A549 treated with dexamethasone at 1 μM for 4 hours (cell line): ENCODE measurements at places on chromosomes 3 and 15. TPM values are rescaled to one million over a fixed set of nuclear protein-coding genes. Genes with fewer than 3 reads are reported as not detected.

MME gene
- total RNA-seq: 0.07 to 0.13 TPM (median 0.08 TPM) in 3 of 5 replicates, not detected in the others

GPR15 gene
- total RNA-seq: not detected in 5 replicates

SCAPER gene
- 2.6 to 5.1 TPM (median 3.6 TPM) in 5 replicates for total RNA-seq

DPPA2 gene
- total RNA-seq: 0.06 TPM in 1 of 5 replicates, not detected in the others

CAPN3 gene
- total RNA-seq: 0.22 to 0.59 TPM (median 0.32 TPM) in 4 of 5 replicates, not detected in the other

LRRC49 gene
- total RNA-seq: 4.1 to 5.2 TPM (median 4.7 TPM) in 5 replicates

PROS1 gene
- total RNA-seq: 9.9 to 13.9 TPM (median 12.0 TPM) in 5 replicates

CCR8 gene
- total RNA-seq: not detected in 5 replicates

NR1D2 gene
- total RNA-seq: 12.6 to 21.0 TPM (median 15.3 TPM) in 5 replicates

HESX1 gene
- 0.13 to 0.62 TPM (median 0.19 TPM) in 4 of 5 replicates, not detected in the other for total RNA-seq

LYZL4 gene
- not detected in 5 replicates for total RNA-seq

CX3CR1 gene
- 0.04 to 0.07 TPM (median 0.06 TPM) in 5 replicates for total RNA-seq
